T1000 (cell line): ENCODE measurements at places on chromosomes 12 and 14.

DNA sequence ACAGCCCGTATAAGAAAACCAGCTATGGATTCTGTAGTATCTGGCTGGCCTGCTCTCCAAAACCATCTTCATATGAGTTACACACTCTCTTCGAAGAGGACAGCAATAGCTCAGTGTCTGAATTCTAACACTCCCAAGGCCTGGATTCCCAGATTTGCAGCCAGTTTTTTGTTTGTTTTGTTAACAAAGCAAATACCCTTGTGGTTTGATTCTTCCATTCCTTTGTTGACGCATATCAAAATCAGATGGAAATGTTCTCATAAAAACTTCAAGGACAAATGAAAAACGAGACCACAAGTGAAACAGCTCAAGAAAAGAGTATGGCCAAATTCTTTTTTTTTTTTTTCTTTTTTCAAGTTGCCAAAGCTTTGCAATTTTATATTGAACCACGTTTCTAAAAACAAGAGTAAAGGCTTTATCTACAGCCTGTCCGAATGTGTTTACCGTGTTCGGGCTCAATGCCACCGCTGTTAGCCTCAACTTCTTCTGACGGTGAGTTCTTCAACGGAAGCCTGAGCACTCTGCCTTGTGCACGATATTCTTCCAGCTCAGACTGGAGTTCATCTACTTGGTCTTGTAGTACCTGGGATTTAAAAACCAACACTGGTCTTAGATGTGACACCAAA is 67.5 kb downstream of the NIN start:
- DNase-seq = peak; percentile 18

- DNase-seq = no peak
These were observed 15.0 kb upstream of the GALNT16 start for GRCh38 chr14:69244946-69245345.

DNA sequence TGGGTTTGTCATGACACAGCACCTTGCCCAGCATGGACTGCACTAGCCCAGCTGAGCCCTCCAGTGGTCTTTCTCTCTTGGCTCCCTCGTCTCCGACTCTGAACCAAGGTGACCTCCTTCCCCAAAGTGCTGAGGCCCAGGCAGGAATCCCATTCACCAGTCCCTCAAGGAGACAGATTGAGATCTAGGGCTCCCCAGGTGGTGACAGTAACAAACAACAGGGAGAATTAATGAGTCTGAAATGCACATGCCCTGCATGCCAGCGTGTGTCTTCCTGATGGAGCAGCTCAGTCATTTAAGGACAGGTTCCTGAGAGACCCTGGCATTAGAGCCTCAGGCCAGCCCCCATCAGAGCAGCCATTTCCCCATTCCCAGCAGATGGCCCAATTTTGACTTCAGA is 51.4 kb upstream of the OAS1 start:
- no peak for DNase-seq

- no peak for DNase-seq
These were observed 47.4 kb upstream of the BTG1 start for GRCh38 chr12:92193063-92193462.

DNA sequence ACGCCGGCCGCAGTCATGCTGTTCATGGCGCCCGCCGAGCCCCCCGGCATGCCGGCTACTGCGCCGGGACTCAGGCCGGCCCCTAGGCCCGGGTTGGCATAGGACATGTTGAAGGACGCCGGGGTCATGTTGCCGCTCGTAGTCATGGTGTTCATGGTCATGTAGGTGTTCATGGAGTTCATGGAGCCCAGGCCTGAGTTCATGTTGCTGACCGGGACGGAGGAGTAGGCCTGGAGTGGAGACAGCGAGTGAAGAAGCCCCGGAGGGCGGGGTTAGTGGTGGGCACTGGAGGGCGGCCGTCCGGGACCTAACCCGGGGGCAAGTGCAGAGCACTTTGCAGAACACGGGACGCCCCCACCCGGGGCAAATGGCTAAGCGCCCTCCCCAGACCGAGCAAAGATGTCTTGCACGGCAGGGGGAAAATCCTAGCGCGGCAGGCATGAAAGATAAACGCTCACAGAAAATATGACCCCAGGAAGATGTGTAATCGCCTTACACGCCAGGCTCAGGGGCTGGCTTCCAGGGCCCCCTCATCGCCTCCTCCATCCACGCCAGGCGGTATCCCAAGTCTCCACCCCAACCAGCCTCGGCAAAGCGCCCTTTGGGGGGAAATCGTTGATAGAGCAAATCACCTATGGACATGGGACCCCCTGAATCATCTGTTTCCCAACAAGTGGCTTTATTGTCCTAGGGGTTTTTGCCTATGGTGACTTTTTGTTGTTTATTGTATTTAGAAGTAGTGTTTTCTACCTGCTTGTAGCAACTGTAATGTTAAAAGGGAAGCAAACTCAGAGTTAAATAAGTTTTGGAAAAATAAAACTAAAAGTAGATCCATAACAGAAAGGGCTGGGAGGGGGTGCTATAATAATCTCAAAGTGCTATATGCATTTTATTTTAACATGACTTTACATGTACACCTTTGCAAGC is 2.3 kb downstream of the FOXA1 start:
- no peak for DNase-seq

DNA sequence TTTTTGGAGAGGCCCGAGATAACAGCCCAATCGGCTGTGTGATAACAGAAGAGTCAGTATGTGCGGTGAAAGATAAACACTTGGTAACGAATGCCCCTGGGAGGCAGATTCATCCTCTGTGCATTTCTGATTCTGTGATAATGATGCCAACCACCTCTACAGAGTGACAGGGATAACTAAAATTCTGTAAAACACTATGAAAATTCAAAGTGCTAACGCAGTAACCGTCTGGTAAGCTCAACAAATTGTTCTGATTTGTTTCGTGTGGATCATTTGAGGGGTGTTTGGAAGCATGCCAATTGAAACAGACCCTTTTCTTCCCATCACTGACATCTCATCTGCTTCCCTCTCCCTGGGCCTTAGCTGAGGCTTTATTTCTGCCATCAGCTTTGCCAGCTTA is 76.3 kb downstream of the ESR2 start:
- no peak for DNase-seq

- DNase-seq = no peak
These were observed 5.0 kb downstream of the ZFHX2 start for GRCh38 chr14:23546450-23547035.

DNA sequence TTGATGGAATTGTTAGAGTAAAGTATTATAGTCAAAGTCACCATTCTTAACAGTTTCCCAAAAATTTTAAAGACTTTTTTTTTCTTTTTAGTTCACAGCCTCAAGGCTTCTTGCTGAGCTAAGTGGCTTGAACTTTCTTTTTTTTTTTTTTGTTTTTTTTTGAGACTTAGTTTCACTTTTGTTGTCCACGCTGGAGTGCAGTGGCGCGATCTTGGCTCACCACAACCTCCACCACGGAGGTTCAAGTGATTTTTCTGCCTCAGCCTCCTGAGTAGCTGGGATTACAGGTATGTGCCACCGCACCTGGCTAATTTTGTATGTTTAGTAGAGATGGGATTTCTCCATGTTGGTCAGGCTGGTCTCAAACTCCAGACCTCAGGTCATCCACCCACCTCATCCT is 92.8 kb downstream of the SETD3 start:
- DNase-seq = no peak

- DNase-seq = no peak
These were observed 301.1 kb downstream of the DUSP6 start for GRCh38 chr12:89051065-89051677.

DNA sequence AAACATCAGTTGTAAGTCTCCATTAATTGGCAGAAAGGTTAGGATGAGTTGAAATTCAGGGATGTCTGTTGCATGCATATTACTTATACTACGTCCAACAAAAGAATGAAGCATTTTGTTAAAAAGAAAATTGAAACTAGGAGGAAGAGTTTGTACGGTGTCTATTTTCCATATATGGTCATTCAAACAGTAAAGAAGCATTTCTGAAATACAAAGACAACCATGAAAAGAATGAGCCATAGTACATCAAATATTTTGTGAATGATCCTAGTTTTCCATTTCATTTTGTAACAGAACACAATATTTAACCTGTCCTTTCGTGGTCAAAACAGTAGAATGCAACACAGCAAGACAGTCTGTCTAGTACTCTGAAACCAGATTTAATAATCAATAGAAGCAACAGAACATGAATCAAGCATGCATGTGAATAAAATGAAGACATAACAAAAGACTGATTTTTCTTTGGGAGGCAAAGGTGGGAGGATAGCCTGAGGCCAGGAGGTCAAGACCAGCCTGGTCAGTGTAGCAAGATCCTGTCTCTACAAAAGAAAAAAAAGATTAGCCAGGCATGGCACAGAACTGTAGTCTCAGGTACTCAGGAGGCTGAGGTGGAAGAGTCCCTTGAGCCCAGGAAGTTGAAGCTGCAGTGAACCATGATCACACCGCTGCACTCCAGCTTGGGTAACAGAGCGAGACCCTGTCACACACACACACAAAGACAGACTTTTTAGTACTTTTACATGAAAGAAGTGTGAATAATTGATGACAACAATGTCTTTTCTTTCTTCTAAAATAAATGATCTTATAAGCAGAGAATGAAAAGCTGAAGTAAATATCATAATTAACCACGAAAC is 156.0 kb downstream of the LRIG3 start:
- DNase-seq = no peak

DNA sequence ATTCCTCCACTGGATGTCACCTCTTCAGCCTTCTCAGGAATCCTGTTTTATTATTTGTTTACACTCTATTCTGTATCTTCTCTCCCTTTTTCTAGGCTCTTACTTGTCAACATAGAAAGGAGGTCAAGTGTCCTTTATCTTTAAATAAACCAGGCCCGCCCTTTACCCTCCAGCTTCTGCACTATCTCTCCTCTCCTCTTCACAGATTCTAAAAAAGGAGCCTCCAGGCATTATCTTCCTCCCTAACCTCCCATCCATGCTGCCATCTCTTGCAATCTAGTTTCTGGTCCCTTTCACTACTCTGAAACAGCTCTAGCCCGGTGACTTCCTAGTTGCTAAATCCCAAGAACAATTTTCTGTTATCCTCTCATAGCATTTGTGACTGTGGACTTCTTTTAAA is 24.1 kb upstream of the ARID2 start:
- DNase-seq = no peak

- DNase-seq = no peak
These were observed 193.1 kb upstream of the GSC start for GRCh38 chr14:94963051-94963450.

DNA sequence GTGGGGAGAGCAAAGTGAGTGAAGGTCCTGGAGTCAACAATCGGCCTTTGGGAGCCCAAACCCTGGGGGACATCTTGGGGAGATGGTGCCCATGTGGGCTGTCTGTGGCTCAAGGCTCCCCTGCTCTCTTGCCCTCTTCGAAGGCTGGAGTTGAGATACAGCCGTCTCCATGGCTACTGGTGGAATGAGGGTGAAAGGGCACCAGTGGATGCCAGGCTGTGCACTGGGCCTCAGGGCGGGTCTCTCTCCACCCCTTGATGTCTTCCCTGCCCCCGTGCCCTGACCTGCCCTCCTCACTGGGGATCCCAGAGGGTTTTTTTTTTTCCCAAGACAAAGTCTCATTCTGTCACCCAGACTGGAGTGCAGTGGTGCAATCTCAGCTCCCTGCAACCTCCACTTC is 2.0 kb upstream of the ANKRD9 start:
- no peak for DNase-seq

- DNase-seq = no peak
These were observed 16.7 kb downstream of the PDE1B start for GRCh38 chr12:54565986-54566544.

- DNase-seq = no peak
These were observed 9.4 kb upstream of the KIF26A start for GRCh38 chr14:104128981-104129380.

DNA sequence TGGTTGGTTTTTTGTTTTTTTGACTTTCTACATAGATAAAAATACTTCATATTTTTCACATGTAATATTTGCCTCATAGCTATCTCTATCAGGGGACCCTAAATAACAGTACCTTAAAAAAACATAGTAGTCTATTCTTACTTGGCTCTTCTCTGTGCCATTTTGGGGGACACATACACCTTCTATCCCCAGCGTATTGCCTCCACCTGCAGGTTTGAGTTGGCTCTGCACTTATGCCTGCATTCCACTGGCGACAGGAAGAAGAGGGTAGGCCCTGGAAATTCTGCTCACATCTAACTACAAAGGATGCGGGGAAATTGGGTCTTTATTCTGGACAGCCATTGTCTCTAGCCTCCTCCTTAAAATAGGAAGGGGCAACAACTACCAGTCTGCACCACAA is 13.8 kb upstream of the IFI27L2 start:
- DNase-seq = no peak

DNA sequence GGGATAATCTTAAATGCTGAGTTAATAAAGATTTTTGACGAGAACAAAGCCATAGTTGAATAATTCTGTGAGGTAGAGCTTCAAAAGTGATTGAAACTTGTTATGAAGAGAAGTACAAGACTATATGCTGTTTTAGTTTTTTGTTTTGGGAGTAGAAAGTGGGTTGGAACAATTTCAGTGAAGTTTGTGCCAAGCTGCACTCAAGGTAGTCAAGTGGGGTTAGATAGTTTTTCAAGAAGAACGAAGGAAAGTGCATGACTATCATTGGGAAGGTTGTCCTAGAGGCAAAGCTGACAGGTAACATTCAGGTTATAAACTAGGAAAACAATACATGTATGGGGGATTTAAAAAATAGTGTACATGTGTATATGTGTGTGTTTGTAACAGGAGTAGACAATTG is 16.2 kb downstream of the FUT8 start:
- no peak for DNase-seq

DNA sequence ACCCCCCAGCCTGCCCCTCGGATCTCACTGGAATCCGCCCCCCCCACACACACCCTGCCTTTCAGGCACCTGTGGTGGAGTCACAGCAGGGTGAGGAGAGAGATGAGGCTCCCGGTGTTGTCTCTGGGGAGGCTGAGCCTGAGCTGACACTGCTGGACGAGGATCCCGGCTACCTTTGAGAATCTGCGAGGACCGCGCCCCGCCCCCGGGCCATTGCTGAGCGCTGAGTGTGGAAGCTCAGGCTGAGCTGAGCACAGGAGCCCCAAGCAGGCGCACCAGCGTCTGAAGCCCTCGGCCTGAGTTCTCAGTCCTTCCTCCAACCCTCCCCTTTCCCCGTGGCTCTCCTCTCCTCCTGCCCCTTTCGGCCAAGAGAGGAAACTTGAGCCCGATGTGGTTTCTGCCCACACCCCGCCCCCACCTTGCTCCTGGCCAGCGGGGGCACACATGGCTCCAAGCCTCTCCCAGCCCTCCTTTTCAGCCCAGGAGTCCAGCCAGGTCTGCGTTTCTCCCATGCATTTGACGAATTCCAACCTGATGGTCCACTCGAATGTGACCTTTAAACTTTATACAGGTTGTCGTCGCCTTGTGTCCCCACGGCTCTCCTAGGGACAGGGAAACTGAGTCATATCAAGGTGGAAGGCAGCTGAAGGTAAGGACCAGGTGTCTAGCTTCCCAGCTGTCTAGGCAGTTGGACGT is at the start of gene NFE2:
Gene NFE2 (minus strand): TSS at position 284 of the 696 bp plus-strand sequence. CDS start 5,767 bp downstream, outside the sequence.
- no peak for DNase-seq

DNA sequence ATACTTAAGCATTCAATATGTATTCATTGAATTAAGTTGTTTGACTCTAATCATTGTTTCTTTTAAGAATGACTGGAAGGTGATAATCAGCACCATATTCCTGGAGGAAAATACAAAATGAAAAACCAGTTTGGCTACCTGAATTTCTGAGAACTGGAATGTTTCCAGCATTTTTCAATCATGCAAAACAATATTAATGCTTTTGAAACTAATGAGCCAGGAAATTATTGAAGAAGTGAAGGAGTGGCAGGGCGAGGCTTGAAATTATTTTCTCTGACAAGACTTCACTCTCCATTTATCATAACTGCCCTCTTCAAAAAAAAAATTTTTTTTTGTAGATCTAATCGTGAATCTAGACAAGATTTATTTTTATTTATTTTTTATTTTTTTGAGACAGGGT is 19.0 kb downstream of the TMEM19 start:
- DNase-seq = no peak
